Stimulated activated CD4-positive, alpha-beta T cell treated with anti-CD3 and anti-CD28 coated beads, Interleukin-15, amount 100 ng/mL, for 1 hour (primary cell): ENCODE measurements at places on chromosomes 4 and X.

GRCh38 chrX:10747975-10748374, 127.6 kb upstream of the MID1 start:
- DNase-seq, result no peak

- DNase-seq, result no peak
Observed at GRCh38 chr4:118954246-118954645, 65.6 kb downstream of the SYNPO2 start.

GRCh38 chr4:104099141-104099540, 379.4 kb upstream of the TACR3 start:
- DNase-seq, result no peak

- DNase-seq, result no peak
Observed at GRCh38 chr4:40980318-40980883, 230.6 kb downstream of the NSUN7 start.

GRCh38 chr4:1873776-1874175, 2.6 kb downstream of the NSD2 start:
- DNase-seq, result no peak

- no peak for DNase-seq
Observed at GRCh38 chr4:147830987-147831386, 99.1 kb downstream of the ARHGAP10 start.
